ENCODE measurements at places on chromosomes 5 and 9.

DNA sequence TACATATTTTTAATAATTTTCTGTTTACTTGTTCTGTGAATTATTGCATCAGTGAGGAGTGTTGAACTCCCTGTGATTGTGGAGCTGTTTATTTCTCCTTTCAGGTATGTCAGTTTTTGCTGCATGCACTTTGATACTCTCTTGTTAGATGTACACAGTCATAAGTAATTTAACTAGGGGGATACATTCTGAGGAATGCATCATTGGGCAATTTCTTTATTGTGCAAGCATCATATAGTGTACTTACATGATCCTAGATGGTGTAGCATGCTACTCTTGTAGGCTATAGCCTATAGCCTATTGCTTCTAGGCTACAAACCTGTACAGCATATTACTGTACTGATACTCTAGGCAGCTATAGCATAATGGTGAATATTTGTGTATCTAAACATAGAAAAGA, 9.5 kb downstream of the DENND4C start:
- DNase-seq = no peak

GRCh38 chr5:27242258-27242626, 203.9 kb upstream of the CDH9 start:
- DNase-seq = no peak

GRCh38 chr5:135810188-135810943, 24.1 kb upstream of the SLC25A48 start:
- no peak for DNase-seq

GRCh38 chr9:34521406-34522045, 1.3 kb downstream of the ENHO start:
- DNase-seq = no peak

DNA sequence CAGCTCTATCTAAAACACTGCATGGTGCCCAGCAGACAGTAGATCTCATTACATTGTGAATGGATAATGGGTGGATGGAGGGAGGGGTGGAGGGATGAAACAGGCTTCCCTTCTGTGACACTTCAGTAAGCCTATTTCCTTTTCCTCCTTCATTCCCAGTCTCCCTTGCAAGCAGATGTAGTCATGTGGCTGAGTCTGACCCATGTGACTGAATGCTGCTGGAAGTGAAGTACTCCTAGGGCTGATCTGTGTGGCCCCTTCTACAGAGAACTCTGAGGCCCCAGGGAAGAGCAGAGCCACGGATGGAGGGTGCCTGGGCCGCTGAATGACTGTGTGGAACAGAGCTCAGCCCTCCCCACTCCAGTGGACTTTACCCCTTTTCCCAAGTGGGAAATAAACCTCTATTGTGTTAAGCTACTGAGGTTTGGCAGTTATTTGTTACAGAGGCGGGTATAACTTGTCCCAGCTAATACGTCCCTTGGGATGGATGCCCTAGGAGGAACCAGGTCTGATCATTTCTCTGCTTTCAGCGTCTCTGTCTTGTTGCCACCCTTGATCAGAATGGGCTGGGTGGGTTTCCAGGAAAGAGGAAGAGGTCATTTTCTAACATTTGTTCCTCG, 176.1 kb upstream of the MVB12B start:
- DNase-seq = no peak

- peak; percentile 9 for DNase-seq
Measured at GRCh38 chr9:4620881-4621555, 41.1 kb upstream of the PLPP6 start.

DNA sequence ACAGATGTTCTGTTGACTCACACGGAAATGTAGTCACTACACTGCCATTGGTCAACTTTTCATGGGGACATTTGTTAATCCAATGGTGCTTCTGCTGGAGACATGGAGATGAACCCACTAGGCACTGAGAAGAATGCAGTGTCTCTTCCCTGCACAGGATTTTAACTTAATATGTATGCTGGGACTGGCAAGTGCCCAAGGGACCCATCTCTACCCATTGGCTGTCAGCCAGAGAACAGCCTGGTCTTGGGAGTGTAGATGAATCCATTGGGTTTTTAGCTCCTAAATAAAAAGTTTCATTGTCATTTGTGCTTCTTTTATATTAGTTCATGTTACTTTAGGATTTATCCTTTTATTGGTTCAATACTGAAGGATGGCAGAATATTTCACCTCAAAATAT, 195.8 kb upstream of the CDH6 start:
- DNase-seq = no peak

DNA sequence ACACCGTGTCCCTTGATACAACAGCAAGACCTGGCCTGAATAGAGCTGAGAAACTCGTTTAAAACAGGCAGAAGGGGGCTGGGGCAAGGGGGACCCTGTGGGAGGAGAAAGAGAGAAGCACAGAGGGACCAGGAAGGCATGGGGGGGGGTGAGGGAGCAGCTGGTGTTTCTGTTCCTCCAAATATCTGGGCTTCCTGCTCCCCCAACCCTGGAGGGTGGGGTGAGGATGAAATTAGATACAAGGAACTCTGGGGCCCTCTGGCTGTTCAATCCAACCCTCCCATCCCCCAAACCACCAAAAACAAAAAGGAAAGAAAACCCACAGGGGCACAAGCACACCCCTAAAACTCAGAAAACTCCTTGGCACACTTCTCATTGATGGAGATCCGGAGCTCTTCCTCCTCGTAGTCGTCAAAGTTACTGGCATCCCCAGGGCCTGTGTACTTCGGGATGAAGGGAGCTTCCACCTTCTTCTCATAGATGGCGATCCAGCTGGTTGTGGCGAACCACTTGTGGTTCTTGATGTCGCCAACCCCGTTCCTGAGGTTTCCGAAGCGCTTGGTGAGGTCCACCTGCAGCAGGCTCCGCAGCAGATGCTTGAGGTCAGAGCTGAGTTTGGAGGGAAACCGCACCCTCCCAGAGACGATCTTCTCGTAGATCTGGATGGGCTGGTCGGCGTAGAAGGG, 1.1 kb downstream of the PRKACG start:
- no peak for DNase-seq

GRCh38 chr9:121201045-121201737, 478 bp downstream of the RAB14 start:
- peak; percentile 22 for DNase-seq

DNA sequence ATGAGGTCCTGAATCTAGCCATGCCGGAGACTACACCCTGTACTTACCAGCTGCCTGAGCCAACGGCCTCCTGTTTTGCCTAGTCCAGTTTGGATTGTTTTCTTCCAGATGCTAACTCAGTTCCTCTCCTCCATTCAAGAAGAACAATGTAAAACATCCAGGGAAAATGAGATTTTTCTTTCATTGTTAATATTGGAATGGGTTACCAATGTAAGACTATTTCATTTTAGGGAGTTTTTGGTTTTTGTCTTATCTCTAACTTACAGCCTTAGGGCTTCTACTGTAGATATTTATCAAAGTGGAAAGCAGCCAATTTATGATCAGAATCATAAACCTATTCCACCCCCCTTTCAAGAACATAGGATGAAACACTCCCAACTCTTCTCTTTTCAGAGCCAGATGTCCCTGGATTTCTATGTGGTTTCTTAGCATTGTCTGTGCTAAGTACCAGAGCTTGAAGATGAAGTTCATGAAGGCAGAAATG, 3.5 kb upstream of the VDAC1 start:
- no peak for DNase-seq

DNA sequence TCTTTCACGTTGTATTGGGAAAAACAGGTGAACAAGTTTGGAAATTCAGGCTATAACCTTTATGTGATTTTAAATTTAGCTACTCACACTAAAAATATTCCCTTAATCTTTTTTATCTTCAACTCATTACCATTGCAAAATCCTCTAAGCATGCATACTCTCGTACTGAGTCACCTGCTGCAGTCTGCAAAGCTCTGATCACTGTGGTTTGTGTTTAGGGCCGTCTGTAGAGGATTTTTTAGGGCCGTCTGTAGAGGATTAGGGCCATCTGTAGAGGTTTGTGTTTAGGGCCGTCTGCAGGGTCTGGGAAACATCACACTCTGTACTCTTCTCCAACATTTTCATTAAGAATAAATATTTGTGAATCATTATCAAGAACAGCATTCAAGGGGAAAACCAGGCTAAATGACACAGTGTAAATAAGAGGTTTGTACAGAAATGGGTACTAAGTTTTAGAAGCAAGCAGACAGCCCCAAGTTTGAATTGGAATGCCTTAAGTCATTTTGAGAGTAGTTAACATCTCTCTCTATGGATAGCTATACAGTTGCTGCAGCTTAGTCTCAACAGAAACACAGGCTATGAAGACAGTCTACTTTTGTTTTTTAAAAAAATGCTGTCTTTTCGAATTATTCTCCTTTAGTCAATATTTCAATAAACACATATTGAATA, 155.0 kb upstream of the TSLP start:
- DNase-seq = no peak

GRCh38 chr5:68336200-68336599, 120.6 kb downstream of the PIK3R1 start:
- no peak for DNase-seq

- no peak for DNase-seq
Measured at GRCh38 chr9:12735665-12736064, 39.2 kb upstream of the LURAP1L start.

- DNase-seq = no peak
Measured at GRCh38 chr5:61999371-61999770, 306.6 kb upstream of the KIF2A start.

GRCh38 chr9:82149501-82149946, 161.0 kb downstream of the SPATA31D1 start:
- DNase-seq = no peak

DNA sequence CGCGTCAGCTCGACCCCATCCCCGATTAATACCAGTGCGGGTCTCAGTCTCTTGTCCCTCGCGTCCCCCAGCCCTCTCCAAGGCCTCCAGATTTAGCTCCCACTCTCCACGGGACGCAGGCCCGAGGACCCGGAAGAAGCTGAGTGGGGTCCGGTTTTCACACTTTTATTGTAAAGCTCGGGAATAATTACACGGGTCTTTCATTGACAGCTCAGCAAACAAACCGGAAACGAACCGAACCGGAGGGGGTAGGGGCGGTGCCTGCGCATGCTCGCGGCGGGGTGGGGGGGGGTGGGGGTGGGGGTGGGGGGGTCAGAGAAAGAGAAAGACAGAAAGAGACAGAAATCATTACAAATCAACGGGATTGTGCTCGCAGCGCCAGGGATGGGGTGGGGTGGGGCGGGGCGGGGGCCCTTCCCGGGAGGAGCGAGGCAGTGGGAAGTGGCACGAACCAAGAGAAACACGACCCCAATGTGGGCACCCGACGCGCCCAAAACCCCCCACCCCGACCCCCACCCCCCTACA, 27.9 kb downstream of the PCDH1 start:
- peak; percentile 8 for DNase-seq

DNA sequence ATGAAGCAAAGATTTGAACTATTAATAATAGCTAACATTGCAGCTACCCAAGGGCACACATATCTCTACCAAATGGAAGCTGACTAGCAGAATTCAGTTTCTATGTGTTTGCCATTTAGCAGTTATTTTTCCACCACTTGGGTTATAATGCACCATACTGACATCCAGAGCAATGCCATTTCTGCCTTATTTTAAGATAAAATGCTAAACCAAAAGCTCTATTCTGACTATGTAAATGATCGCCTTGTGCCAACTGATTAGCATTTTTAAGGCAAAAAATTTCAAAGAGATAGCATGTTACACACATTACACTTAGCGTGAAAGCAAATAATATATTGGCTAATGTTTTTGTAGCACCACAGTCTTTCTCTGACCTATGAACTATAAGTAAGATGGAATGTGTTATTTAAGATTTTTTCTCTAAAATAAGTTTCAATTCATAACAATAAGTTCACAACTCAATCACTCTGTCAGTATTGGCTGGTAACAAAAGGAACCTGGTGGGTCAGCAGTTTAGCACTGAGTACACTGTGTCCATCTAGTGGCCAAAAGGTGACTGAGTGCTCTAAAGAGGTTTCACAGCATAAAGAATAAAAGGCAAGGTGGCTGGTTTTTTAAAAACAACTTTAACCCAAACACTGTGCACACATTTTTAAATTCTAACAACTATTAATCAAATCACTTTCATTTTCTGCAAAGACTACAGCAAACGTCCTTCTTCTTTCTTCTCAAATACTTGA, 443.5 kb downstream of the PDE4D start:
- DNase-seq = no peak

DNA sequence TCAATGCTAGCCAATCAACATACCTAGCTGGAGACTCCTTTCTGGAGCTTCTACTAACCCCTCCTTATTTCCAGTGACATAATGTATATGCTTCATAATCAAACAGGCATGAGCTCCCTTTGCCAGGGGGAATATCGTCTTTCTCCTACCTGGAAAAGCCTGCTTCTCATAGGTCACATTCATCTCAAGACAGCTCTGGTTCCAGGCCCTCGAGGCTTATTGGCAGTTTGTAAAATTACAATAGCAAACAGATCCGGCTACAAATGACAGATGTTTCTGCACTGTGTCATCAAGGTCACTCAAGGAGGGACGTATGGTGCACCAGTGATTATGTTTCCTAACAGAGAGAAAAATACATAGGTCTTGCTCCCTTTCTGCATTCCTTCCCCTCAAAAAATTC, 140.0 kb downstream of the SAXO1 start:
- DNase-seq = no peak

DNA sequence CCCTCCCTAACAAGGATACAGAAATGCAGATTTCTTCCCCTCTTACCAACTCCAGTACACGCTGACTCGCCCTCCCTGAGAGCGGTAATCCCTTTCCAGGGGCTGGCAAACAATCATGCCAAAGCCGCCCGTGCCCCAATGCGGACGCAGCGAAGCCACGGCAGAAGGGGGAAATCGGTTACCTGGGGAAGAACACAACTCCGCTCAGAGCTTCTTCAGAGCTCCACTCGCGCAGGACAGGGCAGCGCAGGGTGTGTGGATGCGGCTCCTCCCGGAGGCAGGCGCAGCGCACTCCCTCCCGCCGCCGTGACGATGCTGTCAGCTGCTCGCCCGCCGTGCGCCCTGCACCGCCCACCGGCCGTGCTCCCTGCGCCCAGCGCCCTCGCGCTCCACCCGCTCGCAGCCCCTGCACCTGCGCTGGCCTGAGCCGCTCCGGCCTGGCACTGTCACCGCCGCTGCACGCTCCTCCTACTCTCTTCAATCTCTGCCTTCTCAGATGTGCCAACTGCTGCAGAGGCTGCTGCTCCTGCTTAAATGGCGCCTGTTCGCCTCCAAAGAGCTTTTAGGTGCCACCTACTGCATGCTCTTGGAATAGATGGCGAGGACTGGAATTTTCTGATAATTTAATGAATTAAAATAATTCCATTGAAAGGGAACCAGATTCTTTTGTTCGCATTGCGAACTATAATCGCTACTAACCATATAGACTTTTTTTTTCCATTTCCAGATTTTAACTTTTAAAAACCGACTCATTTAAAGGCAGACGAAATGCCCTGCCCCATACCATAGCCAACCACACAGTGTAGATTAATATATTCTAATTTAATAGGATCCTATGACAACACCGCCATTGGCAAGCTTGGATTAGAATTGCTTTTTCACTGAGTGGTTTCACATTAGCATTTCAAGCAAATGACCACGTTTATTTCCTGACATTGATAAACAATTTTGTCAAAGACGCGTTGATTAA, at the start of gene DIRAS2:
TSS of gene DIRAS2 (minus strand) at position 255 of the 970 bp plus-strand sequence. CDS start 28,997 bp downstream, outside the sequence.
- peak; percentile 9 for DNase-seq
